NCI-H1092 treated with DMSO at 0.1 percent for 48 hours (cell line): ENCODE measurements at places on chromosomes 6 and 20.

DNA sequence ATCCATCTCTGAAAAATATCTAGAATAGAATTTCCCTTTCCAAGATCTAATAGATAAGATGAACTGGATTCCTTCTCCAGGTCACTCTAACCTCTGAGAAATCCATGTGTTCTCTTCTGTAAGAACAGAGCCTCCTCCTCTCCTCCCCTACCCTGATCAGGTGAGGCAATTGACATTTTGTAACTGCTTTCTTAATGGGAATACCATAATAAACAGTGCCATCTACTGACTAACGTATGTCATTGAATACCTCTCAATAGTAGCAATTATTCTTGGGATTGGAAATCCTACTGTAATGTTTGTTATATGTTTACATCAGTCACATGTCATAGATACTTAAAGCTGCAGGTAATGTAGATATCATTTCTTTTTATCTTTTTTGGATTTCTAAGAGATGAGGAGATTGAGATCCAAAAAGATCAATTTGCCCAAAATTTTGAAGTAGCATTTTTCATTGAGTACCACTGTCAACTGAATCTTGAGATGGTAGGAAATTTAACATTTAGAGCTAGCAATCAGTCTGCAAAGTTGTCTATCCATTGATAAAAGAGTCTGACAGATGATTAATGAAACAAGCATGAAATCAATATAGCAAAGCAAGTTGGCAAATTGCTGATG is 365.8 kb upstream of the HSF2 start:
- DNase-seq = peak; percentile 11

DNA sequence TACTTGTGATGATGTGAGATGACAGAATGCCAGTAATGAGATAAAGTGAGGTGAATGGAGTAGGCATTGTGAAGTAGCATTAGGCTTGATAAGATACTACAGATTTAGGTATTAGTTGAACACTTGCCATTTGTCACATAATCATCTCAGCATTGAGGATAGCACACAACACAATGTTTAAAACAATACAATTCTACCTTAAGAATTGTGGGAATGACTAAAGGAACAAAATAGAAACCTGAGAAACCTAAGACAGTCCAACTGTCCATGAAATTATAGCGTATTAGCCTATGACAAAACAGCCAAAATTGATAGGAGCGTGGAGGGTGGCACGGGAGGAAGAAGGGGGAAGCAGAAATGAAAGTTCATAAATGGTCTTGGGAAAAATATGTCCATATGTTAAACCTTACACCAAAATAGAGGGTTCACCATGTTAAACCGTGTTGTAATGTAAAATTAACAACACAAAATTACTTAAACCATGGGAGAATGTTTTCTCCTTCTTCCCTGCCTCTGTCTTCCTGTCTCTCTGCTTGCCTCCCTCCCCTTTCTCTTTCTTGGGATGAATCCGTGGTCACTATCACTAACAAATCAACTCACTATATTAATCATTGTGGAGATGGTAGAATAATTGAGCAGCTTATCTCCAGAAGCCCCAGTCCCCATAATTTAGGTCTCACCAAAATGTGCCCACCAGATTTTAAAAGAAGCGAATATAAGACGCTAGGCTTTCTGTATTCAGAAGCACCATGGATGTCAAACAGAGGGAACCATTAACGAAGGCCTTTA is 33.0 kb upstream of the HFE start:
- peak; percentile 16 for DNase-seq

DNA sequence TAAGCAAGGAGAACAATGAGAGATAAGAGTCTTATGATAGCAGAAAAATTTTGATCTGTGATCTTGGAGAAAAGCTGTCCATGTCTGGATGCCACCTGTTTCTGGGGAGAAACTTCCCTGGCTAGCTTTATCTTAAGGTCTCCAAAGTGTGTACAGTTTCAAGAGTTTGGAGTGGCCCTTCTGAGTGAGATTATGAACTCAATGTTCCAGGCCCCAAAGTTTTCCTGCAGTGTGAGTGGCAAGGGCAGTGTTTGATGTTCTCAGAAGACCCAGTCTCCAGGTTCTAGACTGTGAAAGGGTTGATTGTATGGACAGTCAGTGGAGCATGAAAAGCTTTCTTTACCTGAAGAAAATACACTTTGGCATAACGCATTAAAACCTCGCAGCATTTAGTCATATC is 121.7 kb downstream of the OLIG3 start:
- DNase-seq = no peak

- no peak for DNase-seq
These were observed 705.2 kb upstream of the NRSN1 start for GRCh38 chr6:23420659-23421350.

GRCh38 chr20:47304287-47304686 is 52.2 kb downstream of the ZMYND8 start:
- peak; percentile 90 for DNase-seq
